ENCODE measurements at places on chromosomes 4 and X.

- no peak overlapping the region for H3K4me3 ChIP-seq
- no peaks in the 10 kb centered on the region for H3K27me3 ChIP-seq
- H3K4me1 ChIP-seq = no peaks in the 10 kb centered on the region
- no peaks in the 10 kb centered on the region for H3K36me3 ChIP-seq
Measured at GRCh38 chr4:137471895-137472294, 60.4 kb downstream of the PCDH18 start.

GRCh38 chrX:39921838-39922237 lies 175.9 kb downstream of the BCOR start:
- no peak overlapping the region for H3K4me3 ChIP-seq
- no peaks in the 10 kb centered on the region for H3K36me3 ChIP-seq
- H3K4me1 ChIP-seq = no peaks in the 10 kb centered on the region
- no peaks in the 10 kb centered on the region for H3K27me3 ChIP-seq
- H3K27ac ChIP-seq = no peak overlapping the region

DNA sequence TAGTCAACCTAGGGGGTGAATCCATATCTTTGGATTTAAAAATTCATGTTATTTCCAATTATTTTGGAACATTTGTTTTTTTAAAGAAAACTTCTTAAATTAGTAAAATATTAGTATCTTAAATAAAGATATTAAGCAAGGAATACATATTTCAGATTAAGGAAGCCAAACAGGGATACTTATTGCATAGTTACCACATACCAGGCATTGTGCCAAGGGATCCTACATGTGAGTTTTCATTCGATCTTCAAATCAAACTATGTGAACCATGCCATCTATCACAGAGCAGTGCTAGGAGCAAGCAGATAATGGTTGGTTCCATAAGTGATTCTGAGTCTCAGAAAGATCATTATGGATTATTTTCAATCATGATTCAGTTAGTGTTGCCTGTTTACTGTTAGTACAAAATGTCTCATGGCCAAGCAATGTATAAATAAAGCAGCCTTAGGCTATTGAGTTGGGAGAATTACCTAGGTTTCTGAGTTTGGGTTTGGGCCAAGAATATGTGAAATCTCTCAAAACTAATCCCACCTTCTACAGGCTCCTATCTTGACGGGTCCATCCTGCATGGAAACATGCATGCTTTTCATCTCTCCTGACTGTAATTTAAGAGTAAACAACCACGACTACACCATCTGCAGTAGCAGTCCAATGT lies 176.7 kb downstream of the NPFFR2 start:
- H3K27me3 ChIP-seq = no peaks in the 10 kb centered on the region
- no peaks in the 10 kb centered on the region for H3K36me3 ChIP-seq
- DNase-seq = no peak
- H3K27ac ChIP-seq = no peak overlapping the region

DNA sequence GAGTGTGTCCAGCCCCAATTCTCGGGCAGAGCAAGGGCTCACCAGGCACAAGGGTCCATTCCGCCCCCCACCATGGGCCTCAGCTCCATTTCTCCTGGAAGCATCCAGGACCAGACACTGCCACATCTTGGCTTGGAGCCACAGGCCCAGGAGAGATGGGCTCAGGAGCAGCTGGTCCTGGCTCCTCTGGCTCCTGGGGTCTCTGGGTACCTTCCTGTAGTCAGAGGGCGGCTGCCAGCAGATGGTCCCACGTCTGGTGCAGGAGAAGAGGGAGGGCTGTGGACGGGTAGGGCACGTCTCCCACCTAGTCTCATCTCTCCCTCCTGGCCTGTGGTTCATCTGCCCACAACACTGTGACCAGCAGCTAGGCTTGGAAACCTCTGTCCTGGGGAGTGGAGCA lies 8.0 kb downstream of the ATP2B3 start:
- H3K36me3 ChIP-seq = no peaks in the 10 kb centered on the region
- H3K27me3 ChIP-seq = no peaks in the 10 kb centered on the region
- no peak for DNase-seq
- no peak overlapping the region for H3K4me3 ChIP-seq

DNA sequence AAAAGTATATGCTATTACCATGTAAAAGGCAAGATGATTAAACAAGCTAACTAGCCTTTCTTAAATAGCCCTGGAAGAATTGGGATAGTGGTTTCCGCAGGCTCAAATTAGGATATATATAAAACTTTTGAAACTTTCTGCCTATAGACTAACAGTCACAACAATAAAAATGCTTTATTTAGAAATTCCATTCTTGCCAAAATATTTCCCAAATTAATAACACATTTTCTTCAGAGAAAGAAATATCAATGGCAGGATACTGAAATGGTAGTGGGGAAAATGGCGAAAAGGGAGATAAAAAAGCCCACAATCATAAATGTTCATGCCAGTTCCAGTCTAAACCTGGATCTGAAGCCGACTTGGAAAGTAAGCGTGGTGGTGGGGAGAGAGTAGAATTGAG lies 56.0 kb downstream of the MAD2L1 start:
- H3K4me1 ChIP-seq = peaks cover 12% of the 10 kb centered on the region
- no peak overlapping the region for H3K27ac ChIP-seq
- no peak for DNase-seq
- H3K4me3 ChIP-seq = no peak overlapping the region
- H3K36me3 ChIP-seq = no peaks in the 10 kb centered on the region

GRCh38 chr4:75598390-75598789 lies 31.9 kb downstream of the CDKL2 start:
- H3K4me1 ChIP-seq = no peaks in the 10 kb centered on the region
- H3K4me3 ChIP-seq = no peak overlapping the region

DNA sequence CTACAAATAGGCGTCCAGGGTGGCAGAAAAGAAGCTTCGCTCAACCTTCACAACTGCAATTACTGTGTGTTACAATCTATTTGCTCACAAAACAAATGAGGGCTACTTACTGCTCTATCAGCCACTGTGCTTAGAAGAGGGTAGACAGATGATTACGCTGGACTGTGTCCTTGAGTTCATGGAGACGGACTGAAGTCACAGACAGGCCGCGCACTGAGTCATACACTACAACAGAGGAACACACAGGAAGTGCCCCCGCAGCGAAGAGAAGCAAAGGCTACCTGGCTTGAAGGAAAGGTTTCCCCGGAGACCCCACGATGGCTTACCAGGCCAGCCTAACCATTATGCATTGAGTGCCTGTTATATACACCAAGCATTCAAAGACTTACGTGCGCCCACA lies 25.6 kb downstream of the FAT1 start:
- H3K4me3 ChIP-seq = no peak overlapping the region
- no peaks in the 10 kb centered on the region for H3K27me3 ChIP-seq
- no peak overlapping the region for H3K27ac ChIP-seq
- no peaks in the 10 kb centered on the region for H3K36me3 ChIP-seq

GRCh38 chr4:1608196-1608820 lies 75.8 kb downstream of the FAM53A start:
- H3K4me3 ChIP-seq = no peak overlapping the region
- H3K27ac ChIP-seq = no peak overlapping the region
- no peaks in the 10 kb centered on the region for H3K4me1 ChIP-seq
- no peaks in the 10 kb centered on the region for H3K27me3 ChIP-seq
- no peaks in the 10 kb centered on the region for H3K36me3 ChIP-seq

- no peaks in the 10 kb centered on the region for H3K27me3 ChIP-seq
- H3K4me1 ChIP-seq = peaks cover 18% of the 10 kb centered on the region
- no peak for DNase-seq
Measured at GRCh38 chr4:158051401-158052235, 121.2 kb downstream of the GASK1B start.

- no peaks in the 10 kb centered on the region for H3K36me3 ChIP-seq
- no peaks in the 10 kb centered on the region for H3K27me3 ChIP-seq
- no peak overlapping the region for H3K27ac ChIP-seq
Measured at GRCh38 chrX:39073131-39073530, 271.9 kb downstream of the MID1IP1 start.

DNA sequence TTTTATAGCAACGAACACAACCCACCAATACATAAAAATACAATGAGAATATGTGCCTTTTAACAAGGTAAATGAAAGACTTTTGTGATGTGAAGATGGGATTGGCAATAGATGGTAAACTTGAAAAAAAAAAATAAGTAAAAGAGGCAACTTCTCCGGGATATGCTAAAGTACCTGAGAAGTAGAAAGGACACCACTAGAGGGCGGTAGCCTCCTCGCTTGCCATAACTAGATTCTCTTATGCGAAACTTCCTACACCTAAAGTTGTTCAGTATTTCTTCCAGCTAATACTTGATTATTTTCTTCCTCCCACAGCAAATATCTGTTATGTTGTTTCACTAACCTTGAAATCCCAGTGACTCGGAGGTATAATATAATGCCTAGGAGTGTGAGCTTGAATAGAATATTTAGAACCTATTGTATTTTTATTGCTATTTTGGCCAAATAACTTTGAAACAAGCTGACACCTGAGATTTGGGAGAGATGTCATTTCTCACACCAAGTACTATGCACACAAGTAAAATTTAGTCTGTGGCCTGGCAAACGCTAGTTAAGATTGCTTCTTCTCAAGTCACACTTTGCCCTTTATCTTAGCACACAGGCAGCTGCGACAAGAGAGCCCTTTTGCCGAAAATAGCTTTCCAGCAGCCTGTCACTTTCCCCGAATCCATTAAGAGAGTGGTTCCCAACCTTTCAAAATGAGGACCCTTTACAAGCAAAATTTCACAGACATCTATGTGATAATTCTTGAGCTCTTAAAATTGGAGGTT lies 44.9 kb upstream of the PDLIM5 start:
- H3K36me3 ChIP-seq = no peaks in the 10 kb centered on the region
- peak overlapping the region; percentile 64 for H3K4me3 ChIP-seq
- H3K4me1 ChIP-seq = peaks cover 42% of the 10 kb centered on the region
- peak; percentile 51 for DNase-seq

DNA sequence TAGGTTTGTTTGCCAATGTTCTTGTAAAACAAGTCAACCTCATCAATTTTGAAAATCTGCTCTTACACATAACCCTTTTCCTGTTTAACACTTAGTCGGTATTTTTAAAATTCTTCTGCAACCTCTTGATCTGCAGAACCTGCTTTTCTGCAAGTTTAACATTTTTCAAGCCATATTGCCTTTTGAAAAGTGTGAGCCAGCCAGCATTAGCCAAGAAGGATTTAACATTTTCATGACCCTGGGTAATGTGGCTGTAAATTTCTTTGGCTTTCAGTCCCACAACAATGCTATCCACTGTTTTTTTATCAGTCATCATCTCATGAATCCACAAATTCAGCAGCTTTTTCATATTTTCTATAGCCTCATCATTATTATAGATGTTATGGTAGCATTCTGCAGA lies 956.5 kb downstream of the FAT4 start:
- no peak overlapping the region for H3K4me3 ChIP-seq
- DNase-seq = no peak
- H3K27ac ChIP-seq = no peak overlapping the region
- no peaks in the 10 kb centered on the region for H3K4me1 ChIP-seq

DNA sequence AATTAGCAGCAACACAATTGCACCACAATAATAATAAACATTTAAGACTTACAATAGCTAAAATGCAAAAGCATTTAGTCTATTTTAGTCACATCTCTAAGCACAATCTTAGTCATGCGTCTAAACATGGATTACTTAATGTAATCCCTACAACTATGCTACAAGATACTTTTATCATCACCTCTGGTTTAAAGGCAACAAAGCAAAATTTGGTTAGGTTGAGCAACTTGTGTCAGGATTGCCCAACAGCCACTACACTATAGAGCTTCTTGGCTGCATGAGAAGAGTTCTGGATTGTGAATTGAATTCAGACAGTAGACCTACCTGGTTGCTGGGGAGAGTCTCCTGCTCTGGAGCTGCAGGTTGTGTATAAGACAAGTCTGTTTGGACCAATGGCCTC lies 146.5 kb upstream of the PUDP start:
- no peak for DNase-seq
- no peak overlapping the region for H3K27ac ChIP-seq
- H3K36me3 ChIP-seq = no peaks in the 10 kb centered on the region
- no peaks in the 10 kb centered on the region for H3K4me1 ChIP-seq
- H3K4me3 ChIP-seq = no peak overlapping the region
- H3K27me3 ChIP-seq = no peaks in the 10 kb centered on the region

- no peak for DNase-seq
- no peaks in the 10 kb centered on the region for H3K36me3 ChIP-seq
- H3K27ac ChIP-seq = no peak overlapping the region
- H3K4me1 ChIP-seq = peaks cover 9% of the 10 kb centered on the region
- H3K4me3 ChIP-seq = no peak overlapping the region
Measured at GRCh38 chr4:38734911-38735310, 47.9 kb downstream of the TLR10 start.

GRCh38 chr4:89425023-89425422 lies 117.4 kb upstream of the GPRIN3 start:
- H3K27me3 ChIP-seq = no peaks in the 10 kb centered on the region
- no peak overlapping the region for H3K27ac ChIP-seq
- H3K4me3 ChIP-seq = no peak overlapping the region
- DNase-seq = no peak
- H3K4me1 ChIP-seq = no peaks in the 10 kb centered on the region
- no peaks in the 10 kb centered on the region for H3K36me3 ChIP-seq

- no peaks in the 10 kb centered on the region for H3K4me1 ChIP-seq
- H3K4me3 ChIP-seq = no peak overlapping the region
- no peaks in the 10 kb centered on the region for H3K36me3 ChIP-seq
- no peaks in the 10 kb centered on the region for H3K27me3 ChIP-seq
- DNase-seq = no peak
Measured at GRCh38 chrX:42616981-42617380, 161.0 kb downstream of the PPP1R2C start.

GRCh38 chrX:2819345-2820135 lies 9.2 kb upstream of the GYG2 start:
- H3K4me3 ChIP-seq = no peak overlapping the region
- no peaks in the 10 kb centered on the region for H3K4me1 ChIP-seq
- no peaks in the 10 kb centered on the region for H3K27me3 ChIP-seq
- no peak overlapping the region for H3K27ac ChIP-seq
- no peak for DNase-seq

GRCh38 chr4:148964456-148964855 lies 522.2 kb upstream of the NR3C2 start:
- DNase-seq = no peak
- H3K27ac ChIP-seq = no peak overlapping the region
- no peaks in the 10 kb centered on the region for H3K36me3 ChIP-seq
- H3K4me3 ChIP-seq = no peak overlapping the region

DNA sequence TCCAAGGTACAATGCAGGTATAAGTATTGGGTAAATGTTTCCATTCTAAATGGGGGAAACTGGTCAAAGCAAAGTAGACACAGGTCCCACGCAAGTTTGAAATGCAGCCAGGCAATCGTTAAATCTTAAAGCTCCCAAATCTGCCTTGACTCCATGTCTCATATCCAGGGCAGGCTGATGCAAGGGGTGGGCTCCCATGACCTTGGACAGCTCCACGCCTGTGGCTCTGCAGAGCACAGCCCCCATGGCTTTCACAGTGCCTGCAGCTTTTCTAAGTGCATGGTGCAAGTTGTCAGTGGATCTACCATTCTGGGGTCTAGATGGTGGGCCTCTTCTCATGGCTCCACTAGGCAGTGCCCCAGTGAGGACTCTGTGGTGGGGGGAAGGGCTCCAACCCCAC lies 436.4 kb downstream of the DMD start:
- H3K4me1 ChIP-seq = no peaks in the 10 kb centered on the region
- no peak for DNase-seq
- H3K27ac ChIP-seq = no peak overlapping the region
- no peaks in the 10 kb centered on the region for H3K27me3 ChIP-seq
- H3K36me3 ChIP-seq = no peaks in the 10 kb centered on the region

GRCh38 chr4:112552668-112553067 lies 36.7 kb upstream of the NEUROG2 start:
- no peak for DNase-seq
- no peak overlapping the region for H3K27ac ChIP-seq
- no peaks in the 10 kb centered on the region for H3K36me3 ChIP-seq
- no peaks in the 10 kb centered on the region for H3K4me1 ChIP-seq

Data from thoracic aorta (tissue), 2 donors.